ENCODE measurements at places on chromosomes 7 and 10.

GRCh38 chr7:121372376-121373010 is 23.6 kb downstream of the FAM3C start:
- no peak for DNase-seq

DNA sequence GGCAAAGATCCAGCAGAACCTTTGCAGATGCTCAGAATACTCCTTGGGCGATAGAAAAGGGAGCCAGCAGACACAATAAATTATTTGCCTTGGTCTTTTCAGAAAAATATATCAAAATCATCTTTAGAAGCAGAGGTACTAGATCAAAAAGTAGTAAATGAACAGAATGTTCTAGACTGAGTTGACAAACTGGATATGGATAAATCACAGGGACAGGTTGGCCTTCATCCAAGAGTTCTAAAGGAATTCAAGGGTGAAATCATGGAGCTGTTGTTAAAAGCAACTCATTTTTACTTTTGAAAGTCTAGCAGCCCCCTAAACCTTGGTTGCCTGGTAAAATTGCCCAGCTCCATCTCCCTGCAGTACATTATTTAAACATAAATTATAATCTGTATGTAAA is 99.1 kb downstream of the PLCE1 start:
- no peak for DNase-seq

- DNase-seq: no peak
Observed at GRCh38 chr10:120883071-120883470, 31.9 kb downstream of the WDR11 start.

- DNase-seq: no peak
Observed at GRCh38 chr10:6200734-6201515, 1.8 kb upstream of the PFKFB3 start.

DNA sequence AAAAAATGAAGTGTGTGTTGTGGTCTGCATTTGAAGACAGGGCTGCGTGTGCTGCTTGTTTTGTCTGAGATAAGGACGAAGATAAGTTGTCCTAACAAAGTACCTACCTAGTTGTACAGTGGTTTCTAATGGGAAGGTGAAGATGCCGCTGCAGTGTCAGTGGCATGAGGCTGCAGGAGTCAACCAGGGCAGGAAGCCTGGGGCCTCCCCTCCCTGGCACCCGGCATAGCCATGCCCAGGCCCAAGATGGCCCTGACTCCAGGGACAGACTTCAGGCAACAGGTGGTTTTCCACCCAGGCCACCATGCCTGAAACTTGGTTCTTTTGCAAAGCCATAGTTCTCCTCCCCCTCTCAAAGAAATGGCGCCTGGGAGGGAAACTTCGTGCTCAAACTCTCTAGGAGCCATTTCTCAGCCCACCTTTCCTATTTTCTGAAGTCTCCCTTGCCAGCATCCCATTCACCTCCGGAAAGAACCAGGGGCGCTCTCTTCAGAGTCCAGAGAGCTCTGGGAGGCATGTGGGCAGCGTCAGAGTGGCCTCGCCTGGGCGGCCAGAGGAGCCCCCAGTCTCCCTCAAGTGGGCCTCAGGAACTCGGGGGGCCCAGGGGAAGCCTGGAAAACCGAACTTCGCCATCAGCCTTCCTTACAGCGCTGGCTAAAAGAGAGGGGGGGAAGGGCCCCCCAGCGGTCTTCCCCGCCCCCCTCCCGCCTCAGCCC is 2.1 kb upstream of the KAT6B start:
- no peak for DNase-seq

DNA sequence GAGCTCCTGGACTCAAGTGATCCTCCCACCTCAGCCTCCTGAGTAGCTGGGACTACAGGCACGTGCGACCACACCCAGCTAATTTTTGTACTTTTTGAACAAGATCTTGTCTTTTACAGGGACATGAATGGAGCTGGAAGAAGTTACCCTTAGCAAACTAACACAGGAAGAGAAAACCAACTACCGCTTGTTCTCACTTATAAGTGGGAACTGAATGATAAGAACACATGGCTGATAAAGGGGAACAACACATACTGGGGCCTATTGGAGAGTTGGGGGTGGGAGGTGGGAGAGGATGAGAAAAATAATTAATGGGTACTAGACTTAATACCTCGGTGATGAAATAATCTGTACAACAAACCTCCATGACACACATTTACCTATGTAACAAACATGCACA is 70.9 kb upstream of the INHBA start:
- DNase-seq: no peak

- DNase-seq: no peak
Observed at GRCh38 chr10:99615426-99615825, 4.8 kb downstream of the SLC25A28 start.

- no peak for DNase-seq
Observed at GRCh38 chr7:87156709-87157108, 4.5 kb downstream of the DMTF1 start.

GRCh38 chr10:79604294-79604693 is 6.4 kb upstream of the SFTPA1 start:
- no peak for DNase-seq

GRCh38 chr10:33190406-33190805 is 144.1 kb downstream of the NRP1 start:
- no peak for DNase-seq

DNA sequence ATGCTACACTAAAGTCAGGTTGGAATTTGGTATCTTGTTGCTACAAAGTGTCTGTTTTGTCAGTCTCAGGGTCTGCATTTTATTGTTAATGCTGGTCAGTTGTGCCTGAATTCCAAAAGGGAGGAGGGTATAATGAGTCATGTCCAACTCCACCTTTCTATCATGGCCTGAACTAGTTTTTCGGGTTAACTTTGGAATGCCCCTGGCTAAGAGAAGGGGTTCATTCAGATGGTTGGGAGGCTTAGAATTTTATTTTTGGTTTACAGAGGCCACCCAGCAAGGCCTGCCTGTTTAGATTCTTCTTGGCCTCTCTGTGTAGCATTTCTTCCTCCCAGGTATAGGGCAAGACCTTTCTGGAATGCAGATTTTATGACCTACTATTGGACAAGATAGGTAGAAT is 93.2 kb downstream of the SKIDA1 start:
- DNase-seq: no peak

GRCh38 chr10:100182281-100182680 is 3.5 kb downstream of the ERLIN1 start:
- DNase-seq: no peak

- DNase-seq: no peak
Observed at GRCh38 chr10:52488606-52489485, 174.8 kb downstream of the DKK1 start.
